ENCODE measurements at places on chromosomes 1 and 21.

DNA sequence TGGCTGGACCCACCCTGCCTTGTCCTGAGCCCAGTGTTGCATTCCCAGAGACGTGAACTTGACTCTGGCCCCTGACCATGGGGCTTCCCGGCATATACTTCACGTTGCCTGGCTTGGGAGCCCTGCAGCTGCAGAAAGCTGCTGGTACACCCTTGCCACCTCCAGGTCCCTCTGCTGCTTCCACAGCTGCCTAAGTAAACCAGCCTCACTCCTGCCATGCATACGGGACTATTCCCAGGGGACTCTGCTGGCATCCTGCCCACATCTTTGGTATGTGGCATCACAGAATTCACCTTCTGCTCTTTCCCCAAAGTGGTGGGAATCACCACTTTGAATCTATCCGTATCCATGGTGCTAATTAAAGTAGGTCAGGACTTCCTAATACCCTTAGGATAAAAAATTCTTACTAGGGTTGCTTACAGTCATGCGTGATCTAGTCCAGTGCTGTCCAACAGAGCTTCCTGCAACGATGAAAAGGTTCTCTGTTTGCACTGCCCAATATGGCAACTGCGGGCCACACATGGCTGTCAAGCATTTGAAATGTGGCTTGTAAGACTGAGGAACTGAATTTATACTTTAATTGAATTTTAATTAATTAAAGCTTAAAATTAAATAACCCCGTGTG lies 203.0 kb downstream of the GRIK3 start:
- DNase-seq: no peak

DNA sequence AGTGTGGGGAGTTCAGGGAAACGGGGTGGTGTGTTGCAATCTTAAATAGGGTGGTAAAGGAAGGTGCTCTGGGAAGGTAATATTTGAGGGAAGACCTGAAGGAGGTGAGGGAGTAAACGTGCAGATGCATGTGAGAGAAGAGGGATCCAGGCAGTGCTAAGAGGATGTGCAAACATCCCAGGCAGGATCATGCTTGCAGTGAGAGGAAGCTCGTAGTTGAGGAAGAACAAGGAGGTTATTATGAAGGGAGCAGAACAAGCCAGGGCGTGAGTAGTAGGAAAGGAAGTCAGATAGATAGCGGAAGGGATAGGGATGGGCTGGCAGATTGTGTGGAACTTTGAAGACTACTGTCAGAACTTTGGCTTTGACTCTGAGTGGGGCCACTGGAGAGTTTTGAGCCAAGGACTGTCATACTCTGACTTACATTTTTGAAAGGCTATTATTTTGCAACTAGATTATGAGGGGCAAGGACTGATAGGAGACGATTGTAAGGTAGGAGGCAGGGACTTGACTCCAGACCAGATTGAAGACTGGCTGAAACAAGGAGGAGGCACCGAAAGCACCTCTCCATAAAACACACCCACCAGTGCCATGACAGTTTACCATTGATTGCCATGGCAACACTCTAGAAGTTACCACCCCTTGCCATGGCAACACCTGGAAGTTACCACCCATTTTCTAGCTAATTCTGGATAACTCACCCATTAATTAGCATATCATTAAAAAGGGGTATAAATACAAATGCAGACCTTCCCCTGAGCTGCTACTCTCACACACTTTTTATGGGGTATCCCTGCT lies 67.0 kb downstream of the XCL2 start:
- no peak for DNase-seq

DNA sequence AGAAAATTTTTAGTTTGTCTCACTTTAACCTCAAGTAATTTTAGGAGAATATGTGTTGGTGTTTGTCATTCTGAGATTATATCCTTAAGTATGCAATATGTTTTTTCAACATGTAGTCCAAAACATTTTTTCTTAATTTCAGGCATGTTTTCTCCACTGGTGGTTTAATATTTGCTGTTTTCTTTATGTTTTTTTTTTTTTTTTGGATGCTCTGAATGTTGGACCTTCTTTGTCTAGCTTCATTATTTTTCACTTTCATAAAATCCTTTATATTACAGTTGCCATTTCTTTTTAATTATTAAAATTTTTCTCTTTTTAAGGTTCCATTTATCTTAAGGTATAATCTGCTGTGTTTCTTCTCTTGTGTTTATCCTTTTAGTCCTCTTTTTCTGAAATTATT lies 342.2 kb upstream of the DUSP10 start:
- DNase-seq: no peak

DNA sequence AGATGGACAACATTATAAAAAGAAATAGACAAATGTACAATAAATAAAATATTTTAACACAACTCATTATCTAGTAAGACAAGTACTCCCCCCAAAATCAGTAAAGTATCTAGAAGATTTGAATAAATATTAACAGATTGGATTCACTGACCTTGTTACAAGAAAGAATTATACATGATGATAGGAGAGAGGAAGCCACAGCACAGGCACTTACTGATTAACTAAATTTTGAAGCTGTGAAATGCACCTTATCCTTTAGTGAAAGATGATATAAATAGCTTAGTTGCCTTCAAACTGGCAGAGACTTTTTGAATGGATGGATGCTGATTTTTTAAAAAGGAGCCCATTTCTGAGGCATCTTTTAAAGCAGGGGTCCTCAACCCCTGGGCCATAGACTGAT lies 8.5 kb downstream of the CR1 start:
- DNase-seq: no peak

- no peak for DNase-seq
These were observed 107.3 kb downstream of the NTMT2 start for GRCh38 chr1:170252851-170253579.

DNA sequence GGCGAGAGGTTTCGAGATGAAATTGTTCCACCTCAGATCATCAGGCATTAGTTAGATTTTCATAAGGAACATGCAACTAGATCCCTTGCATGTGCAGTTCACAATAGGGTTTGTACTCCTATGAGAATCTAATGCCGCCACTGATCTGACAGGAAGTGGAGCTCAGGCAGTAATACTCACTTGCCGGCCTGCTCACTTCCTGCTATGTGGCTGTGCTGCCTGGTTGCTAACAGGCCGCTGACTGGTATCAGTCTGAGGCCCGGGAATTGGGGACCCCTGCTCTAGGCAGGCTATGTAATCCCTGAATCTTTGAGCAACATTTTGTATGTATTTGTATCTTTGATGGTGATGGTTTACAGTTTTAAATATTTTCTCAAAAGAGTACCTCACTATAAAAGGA lies 32.5 kb downstream of the XKR8 start:
- DNase-seq: no peak

- peak; percentile 91 for DNase-seq
These were observed 73.3 kb downstream of the MRPL37 start for GRCh38 chr1:54273092-54273794.

Data from H54 (cell line).